ENCODE measurements at places on chromosomes 5 and 9.

- no peak for DNase-seq
Measured at GRCh38 chr9:34514401-34514800, 8.4 kb downstream of the ENHO start.

- no peak for DNase-seq
Measured at GRCh38 chr5:150120617-150121447, 34.5 kb upstream of the CSF1R start.

- no peak for DNase-seq
Measured at GRCh38 chr5:19987612-19988361, at the start of gene CDH18. TSS of gene CDH18 (minus strand) at chr5:19988200. CDS start at chr5:19838986, 149,214 bp downstream.

- no peak for DNase-seq
Measured at GRCh38 chr9:87267251-87268070, 230.2 kb upstream of the DAPK1 start.

GRCh38 chr5:24681106-24681505 is 36.3 kb upstream of the CDH10 start:
- DNase-seq, result no peak

- no peak for DNase-seq
Measured at GRCh38 chr5:21195145-21195544, 1207.1 kb upstream of the CDH18 start.

DNA sequence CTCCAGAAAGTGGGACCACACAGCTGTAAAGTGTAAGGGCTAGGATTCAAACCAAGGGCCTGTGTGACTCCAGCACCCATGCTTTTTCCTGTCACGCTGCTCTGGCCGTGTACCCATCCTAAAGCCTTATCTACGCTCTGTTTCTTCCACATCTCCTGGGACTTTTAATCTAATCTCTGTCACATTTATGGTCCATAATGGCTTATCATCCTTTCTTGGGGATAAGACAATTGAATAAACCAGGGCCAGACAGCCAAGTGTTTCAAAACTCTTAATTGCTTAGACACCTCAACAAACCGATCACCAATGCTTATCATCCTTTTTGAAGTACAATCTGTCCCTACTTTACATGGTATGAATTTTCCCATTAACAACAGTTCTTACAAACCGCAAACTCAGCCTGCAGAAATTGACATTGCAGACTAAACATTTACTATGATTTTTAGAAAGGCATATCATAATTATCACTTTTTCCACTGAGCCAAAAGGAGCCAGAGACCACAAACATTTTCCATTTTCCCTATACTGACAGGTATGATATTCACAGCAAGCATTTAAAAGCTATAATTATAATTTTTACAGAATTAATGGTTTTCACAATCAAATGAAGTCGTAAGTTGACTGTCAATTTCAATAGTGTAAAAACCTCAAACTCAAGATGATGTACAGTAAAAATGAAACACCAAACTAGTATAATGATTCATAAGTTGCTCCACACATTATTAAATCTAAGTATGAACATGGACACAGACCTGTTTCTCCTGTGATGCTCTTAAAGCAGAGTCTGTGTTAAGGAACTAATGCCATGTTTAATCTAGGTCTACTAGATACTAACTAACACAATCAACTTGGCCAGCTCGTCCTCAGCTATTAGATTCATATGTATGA is 99.5 kb downstream of the FBXW11 start:
- no peak for DNase-seq

GRCh38 chr5:111237470-111237869 is 13.3 kb downstream of the CAMK4 start:
- no peak for DNase-seq

DNA sequence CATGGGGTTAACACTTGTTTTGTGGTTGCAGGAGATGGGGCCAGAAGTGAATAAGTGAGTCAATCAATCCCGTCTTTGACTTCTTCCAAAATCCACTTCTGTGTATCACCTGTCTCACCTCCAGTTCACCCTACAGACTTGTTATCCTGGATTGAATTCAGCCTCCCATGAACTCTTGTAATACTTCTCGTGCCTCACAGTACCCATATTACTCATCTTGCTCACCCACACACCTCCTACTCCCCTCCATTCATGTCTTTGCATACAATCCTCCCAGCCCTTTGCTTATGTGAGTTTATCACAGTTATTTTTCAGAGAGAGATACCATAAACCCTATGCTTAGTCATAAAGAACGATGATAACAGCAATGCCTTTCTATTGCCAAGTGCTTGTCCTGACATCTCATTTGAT is 52.9 kb upstream of the PAPPA start:
- no peak for DNase-seq

DNA sequence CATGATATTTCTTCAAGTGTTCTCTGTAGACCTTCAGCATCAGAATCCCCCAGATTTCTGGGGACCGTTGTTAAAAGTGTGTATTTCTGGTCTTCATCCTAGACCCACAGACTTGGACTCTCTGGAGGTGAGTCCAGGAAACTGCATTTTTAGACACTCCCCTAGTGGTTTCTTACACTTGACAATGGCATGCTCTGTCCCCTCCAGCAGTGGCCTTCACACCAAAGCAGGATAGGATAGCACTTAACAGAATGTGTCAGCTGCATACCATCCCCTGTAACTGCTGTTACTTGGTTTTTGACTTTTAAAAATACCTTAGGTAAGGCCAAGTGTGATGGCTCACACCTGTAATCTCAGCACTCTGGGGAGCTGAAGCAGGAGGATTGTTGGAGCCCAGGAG is 20.8 kb downstream of the CDO1 start:
- no peak for DNase-seq

DNA sequence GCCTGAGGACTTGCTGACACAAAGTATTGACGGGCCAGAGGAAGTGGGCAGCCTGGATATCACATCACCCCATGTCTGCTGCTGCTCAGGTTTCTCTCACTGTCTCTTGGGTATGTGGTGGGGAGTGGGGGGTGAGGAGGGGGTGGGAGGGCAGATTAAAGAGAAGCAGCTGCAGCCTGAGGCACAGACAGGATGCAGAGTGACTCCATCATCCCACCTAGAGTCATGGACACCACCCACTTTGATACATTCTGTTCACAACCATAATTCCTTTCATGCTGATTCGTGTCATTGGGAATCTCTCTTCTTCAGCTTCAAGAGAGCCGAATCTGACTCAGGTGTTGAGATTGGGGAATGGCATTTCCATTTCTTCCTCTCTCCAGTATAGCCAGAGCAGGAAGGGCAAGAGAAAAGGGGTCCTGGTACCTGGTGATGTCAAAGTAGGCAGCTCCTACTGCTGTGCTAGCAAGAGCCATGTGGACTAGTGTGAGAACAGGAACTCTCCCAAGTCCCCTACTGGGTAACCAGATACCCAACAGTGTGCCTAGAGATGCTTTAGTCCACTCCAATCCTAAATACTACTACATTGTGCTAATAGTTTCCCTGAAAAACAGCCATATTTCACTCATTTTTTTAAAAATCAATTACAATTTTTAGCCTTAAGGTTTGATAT is 22.4 kb downstream of the GRAMD2B start:
- no peak for DNase-seq

DNA sequence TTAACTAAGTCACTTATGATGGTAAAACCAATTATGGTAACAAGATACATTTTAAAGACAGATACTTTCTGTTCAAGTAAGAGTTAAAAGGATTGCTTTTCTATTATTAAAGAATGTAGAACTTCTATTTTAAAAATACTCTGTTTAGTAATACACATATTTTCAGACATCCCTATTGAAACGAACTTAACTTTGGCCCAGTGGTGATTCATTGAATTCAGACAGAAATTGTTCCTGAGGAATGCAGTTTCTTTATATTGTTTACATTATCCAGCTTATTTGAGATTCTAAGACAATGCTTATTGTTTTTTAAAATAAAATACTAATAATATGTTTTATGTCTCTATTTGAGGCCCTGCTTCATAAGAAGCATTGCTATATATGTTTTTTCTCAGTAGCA is 816.4 kb downstream of the SEMA5A start:
- no peak for DNase-seq

DNA sequence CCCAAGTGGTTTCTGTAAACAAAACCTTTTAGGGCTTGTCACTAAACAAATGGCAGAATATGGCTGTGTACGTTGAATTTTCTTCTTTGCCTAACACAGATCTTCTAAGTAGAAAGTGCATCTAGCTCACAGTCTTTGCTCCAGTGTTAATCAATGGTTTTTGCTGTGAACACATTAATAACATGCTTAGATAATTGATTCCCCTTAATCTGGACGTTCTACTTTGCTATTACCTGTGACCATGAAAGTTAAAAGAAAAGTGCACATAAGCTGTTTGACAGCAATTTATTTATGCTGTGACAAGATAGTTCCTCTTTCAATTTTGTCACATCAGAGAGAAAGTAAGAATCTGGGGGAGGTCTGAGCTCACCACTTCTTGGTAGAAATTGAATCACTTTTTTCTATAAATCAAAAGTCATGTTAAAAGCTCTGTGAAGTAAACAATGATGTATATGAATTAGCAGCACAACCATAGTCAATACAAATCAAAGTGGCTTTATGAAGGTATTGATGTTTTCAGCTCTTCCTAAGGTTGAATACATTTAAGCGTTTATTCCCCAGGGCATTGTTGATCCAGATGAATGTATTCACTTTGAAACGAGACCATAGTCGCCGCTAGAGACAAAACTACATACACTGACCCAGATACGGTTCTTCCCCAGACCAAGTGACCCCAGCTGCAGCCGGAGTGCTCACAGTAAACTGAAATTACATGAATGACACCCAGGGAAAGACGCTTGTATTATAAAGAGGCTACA is 174.6 kb upstream of the ZNF608 start:
- no peak for DNase-seq

Data from NCI-H2227 treated with DMSO at 0.1 percent for 48 hours (cell line).